ENCODE measurements at places on chromosomes 16 and 17.

- no peak for DNase-seq
These were observed 53.7 kb downstream of the NACA2 start for GRCh38 chr17:61537264-61537771.

GRCh38 chr17:73201215-73202069 is 8.6 kb downstream of the COG1 start:
- no peak for DNase-seq

DNA sequence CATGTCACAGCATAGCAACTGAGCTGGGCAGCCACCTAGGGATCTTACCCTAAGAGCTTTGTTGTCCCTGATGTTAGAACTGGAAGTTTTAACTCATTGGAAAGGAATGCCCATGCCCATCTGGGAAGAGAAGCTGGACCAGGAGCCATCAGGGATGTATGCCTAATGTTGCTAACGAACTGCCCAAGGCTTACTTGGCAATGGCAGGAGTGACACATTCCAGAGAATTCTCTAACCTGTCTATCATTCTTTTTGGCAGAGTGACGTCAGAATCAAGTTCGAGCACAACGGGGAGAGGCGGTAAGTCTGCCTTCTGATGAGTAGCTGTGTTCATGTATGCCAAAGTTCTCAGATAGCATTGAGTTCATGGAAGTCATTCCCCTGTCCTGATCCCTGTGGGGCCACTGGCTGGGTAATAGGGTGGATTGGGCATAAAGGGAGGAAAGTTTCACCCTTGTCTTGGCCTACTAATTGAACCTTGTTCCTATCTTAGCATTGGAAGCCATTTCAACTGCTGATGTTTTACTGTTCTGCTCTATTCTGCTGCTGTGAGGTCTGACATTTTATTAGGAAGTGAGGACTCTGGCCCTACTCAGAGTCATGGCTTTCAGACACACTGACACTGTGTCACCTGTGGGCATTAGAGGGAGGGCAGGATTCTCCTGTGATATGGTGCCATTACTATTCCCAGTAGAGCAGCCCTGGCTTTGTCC is 23.7 kb downstream of the MAP3K3 start:
- no peak for DNase-seq

DNA sequence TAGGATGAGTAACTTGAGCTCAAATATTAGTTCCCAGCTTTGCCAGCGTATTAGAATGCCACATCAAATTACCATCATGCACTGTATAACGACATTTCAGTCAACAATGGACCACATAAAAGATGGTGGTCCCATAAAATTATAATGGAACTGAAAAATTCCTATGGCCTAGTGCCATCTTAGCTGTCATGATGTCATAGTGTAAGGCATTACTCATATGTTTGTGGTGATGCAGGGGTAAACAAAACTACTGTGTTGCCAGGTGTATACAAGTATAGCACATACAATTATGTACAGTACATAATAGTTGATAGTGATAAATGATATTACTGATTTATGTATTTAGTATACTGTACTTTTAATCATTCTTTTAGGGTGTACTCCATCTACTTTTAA is 54.4 kb upstream of the NETO2 start:
- DNase-seq: no peak

GRCh38 chr16:85255777-85256176 is 143.5 kb upstream of the CIBAR2 start:
- no peak for DNase-seq

Measured in stimulated activated CD8-positive, alpha-beta memory T cell treated with anti-CD3 and anti-CD28 coated beads, Interleukin-4, amount 100 ng/mL, for 4 hours (primary cell).